ENCODE measurements at places on chromosomes 5 and 9.

- DNase-seq: no peak
Observed at GRCh38 chr9:101691657-101692056, 46.8 kb downstream of the GRIN3A start.

DNA sequence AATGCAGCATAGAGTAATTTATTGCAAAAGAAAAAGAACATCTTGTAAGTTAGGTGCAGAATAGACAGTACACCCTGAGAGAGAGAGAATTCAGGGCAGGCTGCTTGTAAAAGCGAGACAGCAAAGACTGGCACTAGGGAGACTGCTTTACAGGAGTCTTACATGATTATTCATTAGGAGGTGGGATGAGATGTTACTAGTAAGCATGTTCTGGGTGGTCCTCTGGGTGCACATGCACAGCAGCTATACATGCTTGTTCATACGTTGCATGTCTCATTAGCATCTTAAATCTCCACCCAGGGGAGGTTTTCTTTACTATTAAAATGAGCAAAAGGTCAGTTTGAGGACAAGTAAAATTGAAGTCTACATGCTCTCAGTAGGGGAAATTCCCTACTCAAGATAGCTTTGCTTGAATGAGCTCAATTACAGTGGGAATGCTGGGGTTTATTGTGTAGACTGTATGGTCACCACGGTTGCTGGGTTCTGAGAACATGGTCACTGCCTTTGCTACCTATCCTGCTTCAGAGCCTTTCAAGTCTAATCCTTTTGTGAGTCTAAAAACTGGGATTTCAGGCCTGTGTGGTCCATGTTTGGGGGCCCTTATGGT, 60.6 kb downstream of the RGS7BP start:
- DNase-seq: no peak

- DNase-seq: no peak
Observed at GRCh38 chr5:77262697-77263096, 52.2 kb downstream of the PDE8B start.

DNA sequence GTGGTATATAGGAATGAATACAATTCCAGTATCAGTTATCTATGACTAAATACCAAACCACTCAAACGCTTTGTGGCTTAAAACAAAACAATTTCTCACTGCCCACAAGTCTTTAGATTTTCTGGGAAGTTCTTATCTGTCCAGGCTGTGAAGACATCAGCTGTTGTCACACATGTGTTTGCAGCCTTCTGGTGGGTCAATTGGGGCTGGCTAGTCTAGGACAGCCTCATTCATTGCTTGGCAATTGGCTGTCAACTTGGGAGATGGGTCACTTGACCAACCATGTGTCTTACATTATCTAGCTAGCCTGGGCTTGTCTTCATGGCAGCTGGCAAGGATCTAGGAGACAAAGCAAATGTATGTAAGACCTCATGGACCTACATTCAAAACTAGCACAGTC, 53.8 kb upstream of the PAPPA start:
- DNase-seq: no peak

DNA sequence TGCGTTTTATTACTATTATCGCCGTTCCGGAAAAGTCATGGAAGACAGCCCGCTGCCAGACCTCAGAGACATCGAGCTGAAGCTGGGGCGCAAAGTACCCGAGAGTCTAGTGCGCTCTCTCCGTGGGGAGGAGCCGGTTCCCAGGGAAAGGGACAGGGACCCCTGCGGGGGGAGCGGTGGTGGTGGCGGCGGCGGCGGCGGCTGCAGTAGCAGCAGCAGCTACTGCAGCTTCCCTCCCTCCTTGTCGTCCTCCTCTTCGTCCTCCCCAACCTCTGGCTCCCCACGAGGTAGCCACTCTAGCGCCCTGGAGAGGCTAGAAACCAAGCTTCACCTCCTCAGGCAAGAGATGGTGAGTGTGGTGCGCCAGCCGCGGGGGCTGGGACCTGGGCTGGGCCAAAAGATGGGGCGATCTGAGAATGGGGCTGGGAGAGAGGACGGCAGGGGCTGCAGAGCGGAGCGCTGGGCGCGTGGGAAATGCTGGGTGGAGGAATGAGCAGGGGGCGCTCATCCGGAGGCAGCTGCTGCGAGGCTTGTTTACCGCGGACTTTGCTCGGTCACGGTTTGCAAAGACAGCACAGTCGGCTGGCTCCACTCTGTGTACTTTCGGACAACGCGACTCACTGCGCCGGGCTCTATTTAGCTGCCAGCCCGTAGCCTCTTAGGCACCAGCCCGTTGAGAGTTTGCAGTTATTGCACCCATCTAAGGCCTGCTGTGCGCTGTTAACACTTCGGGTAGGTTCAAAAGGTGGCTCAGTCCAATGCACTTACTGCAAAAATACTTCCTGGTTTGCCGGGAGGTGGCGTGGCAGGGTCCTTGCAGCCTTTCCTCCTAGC, 1.1 kb downstream of the LURAP1L start:
- DNase-seq: no peak
